Upper lobe of right lung (tissue), 1 donor: ENCODE measurements at places on chromosomes 1 and 21.
A peak's percentile ranks its signal among the peaks of the same experiment; 100 is the strongest.

GRCh38 chr1:72326494-72326893 lies 44.2 kb upstream of the NEGR1 start:
- no peak for DNase-seq

DNA sequence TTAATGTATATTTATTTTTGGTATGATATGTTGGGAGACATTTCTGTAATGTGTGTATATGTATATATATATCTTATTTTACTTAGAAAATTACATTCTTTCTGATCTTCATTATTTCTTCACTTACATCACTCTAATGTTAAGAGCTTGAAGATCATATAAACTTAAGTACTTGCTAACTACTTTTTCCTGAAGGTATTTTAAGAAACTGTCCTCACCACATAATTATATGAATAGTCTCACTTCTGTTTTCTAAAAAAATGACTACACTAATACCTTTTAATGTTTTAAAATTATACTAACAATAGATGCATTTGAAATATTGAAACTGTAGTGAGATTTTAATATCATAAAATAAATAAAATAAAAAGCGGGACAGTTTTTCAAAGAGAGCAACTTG lies 377.1 kb downstream of the LRRIQ3 start:
- DNase-seq: no peak

DNA sequence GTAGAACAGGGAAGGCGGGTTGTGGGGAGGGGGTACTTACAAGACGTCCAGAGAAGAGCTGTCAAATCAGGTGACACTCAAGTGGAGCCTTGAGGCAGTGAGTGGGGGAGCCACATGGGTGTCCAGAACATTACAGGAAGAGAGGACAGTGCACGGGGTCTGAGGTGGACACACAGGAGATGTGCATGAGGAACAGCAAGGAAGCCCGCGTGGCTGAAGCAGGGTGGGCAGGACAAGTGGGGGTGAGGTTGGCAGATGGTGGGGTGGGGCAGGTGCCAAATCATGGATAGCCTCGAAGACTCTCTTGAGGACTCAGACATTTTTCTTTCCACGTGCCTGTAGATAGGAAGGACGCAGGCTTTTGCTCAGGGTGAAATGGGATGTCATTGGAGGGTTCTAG lies 921 bp downstream of the SMPDL3B start:
- DNase-seq: no peak

DNA sequence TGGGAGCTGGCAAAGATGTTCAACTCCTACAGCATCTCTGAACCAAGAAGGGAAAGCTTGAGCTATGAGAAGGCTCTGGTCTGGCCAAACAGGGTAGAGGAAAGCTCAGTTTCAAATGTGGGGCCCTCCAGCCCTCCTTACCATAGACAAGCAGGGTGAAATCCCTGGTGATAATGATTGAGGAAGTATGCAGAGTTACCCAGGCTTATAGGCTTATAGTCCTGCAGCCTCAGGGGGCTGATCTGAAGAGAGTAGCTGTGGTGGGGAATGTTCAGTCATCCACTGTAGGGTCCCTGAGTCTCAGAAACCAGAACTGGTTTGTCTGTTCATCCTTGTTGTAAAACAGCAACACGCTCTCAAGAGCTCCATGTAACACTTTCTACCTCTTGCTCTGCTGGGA lies 19.8 kb upstream of the LY9 start:
- DNase-seq: no peak

GRCh38 chr1:25707280-25708016 lies 90.9 kb downstream of the MAN1C1 start:
- no peak for DNase-seq

- no peak for DNase-seq
Observed at GRCh38 chr1:59410457-59410856, 113.6 kb downstream of the FGGY start.

- no peak for DNase-seq
Observed at GRCh38 chr1:19311503-19311930, 427 bp downstream of the AKR7A2 start.

- no peak for DNase-seq
Observed at GRCh38 chr1:15410223-15410883, 665 bp downstream of the EFHD2 start.

- DNase-seq: no peak
Observed at GRCh38 chr1:212970085-212970484, 19.7 kb downstream of the VASH2 start.

DNA sequence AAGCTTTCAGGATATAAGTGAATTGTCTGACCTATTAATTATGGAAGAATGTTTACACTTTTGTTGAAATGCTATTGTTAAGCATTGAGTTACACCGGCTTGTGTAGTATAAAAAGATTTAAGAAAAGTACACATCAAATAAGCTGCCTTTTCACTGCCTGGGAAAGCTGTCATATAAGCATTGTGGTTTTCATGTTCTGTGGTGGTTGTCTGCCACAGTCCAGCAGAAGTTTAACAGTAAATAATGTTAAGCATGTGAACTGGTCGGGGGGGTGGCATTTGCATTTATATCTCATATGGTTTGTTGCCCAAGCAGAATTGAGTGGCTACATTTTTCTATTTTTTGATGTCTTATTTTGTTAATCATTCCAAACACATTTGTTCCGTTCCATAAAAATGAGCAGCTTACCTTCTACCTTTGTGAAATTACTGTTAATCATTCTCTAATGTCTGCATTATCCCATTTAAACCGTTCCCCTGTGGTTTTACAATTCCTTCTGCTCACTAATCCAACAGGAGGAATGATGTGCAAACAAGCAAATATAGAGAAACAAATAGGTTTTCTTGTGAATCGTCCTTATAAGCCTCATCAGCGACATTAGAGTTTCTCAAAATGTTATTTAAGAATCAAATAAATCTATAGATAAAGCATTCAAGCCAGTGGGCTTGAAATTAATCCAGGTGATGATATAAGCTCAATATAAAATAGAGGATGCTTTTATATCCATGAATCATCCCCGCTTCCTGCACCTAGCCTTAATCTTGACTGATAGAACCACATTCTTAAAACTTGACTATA lies 160.8 kb upstream of the SAMSN1 start:
- no peak for DNase-seq

DNA sequence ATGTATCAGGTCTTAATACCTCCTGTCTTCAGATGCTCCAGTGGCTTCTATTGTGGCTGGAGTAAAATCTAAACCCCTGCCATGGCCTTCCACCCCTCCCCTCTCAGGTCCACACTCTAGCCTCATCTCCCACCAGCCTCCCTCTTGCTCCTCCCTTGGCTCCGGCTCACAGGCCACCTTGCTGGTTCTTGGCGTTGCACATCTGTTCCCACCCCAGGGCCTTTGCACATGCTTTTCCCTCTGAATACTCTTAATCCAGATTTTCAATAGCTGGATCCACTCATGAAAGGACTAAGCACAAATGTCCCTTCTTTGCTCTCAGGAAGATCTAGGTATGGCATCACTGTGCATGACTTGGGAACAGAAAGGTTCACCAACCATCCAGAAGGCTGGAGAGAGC lies 415.4 kb upstream of the VAMP3 start:
- DNase-seq: no peak

GRCh38 chr1:201254625-201255478 lies 28.5 kb upstream of the PKP1 start:
- peak; percentile 84 for DNase-seq

GRCh38 chr1:62299426-62300200 lies 19.6 kb downstream of the KANK4 start:
- DNase-seq: no peak

DNA sequence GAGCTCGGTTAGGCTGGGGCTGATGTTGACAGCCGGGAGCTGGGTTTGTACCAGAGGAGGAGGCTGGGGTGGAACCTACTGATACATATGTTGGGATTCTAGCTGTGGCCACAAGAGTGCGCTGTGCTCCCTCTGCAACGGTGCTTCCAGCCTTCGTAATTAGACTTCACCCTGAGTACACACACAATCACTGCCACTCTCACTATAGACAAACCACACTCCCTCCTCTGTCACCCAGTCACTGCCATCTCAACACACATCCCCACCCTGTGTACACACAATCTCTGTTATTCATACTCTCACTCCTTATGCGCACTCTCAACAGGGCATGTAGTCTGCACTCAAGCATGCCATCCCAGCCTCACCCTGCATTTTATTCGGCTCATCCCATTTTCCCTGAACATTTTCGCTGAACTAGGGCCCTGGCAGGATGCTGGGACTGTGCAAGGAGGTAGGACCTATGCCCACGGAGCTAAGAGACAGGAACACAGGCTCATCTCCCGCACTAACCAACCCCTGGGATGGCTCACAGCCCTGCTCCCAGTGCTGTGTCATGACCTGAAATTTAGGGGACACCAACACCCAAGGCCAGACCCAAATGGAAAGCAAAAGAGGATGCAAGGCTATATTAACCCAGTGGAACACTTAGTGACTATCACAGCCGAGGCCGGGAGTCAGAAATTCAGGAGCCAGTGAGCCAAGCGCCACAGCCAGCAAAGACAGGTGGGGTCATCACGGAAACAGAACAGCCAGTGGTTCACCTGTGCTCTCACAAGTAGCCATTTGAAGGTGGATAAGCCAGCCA lies 5.7 kb downstream of the GJB3 start:
- no peak for DNase-seq

- DNase-seq: no peak
Observed at GRCh38 chr1:192974701-192975100, 84.5 kb downstream of the UCHL5 start.

DNA sequence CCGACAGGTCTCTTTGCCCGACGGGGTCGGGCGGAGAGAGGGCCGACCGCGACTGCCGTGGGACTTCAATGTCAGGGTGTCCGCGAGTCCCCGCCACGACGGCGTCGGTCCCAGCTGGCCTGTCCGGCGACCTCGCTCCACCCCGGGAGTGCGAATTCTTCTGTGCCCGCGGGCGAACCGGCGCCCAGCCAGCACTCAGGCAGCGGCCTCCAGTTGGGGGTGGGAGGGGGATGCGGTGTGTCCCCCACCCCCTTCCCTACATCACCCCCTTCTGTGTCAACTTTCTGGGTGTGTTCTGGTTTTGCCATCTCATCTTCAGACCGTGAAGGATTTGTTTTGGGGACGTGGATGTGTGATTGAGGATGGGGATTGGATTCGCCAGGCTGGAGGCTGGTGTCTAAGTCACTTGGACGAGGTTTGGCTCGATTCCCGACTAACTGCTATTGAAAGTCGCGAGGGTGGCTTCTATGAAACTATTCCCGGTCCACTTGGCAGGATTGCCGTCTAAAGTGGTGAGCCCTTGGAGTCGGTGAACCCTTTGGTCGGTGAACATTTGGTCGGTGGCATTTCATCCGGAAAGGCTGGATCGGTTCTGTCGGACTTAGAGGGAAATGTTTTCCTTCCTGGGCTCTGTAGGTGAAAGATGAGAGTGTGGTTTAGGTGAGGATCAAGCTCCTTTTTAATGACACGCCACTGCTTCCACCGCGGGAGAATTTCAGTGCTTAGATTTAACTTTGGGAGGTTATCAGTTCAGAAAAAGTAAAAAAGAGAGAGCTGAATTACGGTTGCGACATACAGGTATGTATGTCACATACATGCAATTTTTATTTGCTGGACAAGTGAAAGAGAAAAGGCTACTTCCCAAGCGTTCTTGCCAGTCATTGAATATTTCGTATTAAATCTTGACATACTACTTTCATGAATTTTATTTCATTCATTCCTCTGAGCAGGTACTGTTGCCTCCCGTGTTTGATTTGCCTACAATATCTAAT lies 771 bp downstream of the ABCD3 start:
- peak; percentile 67 for DNase-seq

DNA sequence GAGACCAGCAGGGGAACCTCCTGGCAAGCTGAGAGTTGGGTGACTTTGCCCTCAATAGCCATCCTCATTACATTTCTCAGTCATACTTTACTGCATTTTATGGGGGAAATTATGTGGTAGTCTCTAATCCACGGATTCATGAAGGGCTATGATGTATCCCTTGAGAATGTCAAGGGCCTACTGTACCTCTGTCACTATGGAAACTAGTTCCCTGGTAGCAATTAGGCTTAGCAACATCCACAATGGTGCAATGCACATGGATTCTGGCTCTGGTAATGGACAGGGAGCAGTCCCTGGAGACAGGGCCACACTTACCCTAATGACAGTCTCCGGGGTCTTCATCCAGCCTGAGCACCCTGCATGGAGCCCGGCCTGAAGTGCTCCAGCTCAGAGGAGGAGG lies 26.5 kb downstream of the LRRN2 start:
- no peak for DNase-seq

DNA sequence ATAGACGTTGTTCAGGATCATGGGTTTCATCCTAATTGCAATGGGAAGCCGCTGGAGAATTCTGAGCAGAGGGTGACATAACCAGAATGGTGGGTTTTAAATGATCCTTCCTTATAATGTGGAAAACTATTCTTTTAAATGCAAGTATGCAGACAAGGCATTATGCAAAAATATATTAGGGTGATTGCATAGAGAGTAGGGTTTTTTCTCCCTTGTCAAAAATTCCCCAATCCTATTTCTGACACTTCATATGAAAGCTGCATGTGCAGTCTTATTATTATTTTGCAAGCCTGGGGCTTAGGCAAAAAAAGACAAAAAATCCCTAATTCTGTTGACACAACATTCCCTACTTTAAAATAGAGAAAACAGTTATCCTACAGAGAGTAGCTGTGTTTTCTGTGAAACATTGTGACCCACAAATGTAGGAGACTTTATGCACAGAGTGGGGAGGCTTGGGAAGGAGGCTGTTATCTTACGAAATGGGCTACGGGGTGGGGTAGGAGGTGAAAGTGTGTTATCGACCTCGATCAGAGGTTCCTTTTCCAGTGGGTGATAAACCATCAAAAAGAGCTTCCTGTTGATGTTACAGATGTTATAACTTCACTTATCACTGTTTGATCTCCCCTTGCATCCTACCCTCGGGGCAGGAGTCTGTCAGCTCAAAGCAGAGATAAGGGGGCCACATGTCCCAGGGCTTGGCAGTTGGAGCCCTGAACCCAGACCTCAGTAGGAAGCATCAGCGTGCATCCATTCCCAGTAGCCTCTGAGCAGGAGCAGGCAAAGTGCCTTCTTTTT lies 27.2 kb downstream of the RHEX start:
- no peak for DNase-seq

- DNase-seq: no peak
Observed at GRCh38 chr21:33824156-33824941, 91.3 kb downstream of the ATP5PO start.

GRCh38 chr1:57229998-57230397 lies 193.9 kb downstream of the DAB1 start:
- no peak for DNase-seq

DNA sequence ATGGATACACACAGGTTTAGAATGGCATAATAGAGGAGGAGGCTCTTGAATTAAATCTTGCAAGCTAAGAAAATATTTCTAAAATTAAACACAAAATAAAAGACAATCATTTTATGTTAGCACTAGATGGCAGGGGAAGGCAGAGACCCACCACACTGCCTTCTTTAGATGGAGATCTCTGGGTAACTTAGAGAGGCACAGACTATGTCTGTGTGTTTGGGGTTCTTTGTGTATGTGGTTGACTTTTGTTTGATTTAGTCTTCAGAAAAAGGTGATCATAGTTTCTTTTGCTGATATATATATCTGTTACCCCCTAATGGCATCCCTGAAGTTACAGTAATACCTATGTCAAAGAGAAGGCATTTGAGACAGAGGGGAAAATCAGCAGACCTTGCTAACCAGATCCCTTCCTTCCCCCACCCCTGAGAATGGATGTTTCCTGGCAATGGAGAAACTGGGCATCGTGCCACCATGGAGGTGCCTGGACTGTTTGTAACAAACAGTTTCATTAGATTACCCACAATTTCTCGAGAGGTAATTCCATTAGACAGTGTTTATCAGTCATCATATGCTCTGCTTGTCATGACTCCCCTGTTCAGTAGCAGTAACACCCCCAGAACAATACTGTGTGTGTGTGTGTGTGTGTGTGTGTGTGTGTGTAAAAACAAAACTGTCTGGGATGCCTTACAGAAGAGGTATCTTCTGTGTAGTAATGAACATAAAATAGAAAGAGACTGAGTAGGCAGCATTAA lies 228.3 kb upstream of the DEPDC1 start:
- DNase-seq: no peak
